ENCODE measurements at places on chromosomes 5 and 9.

DNA sequence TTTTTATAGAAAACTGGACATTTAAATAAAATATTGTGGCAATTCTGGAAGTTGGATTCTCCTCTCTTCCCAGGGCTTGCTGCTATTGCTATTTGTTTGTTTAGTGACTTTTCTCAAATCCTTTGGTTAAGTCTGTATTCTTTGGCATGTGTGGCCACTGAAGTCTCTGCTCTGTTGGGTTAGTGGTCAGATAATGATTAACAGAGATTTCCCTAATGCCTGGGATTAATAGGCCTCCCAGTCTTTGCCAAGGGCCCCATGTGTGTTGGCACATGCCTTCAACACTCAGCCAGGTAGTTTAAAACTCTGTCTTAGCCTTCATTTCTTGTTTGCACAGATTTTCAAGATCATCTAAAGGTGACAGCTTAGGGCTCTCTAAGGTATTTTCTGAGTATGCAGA lies 92.8 kb upstream of the EPB41L4A start:
- DNase-seq, result no peak

DNA sequence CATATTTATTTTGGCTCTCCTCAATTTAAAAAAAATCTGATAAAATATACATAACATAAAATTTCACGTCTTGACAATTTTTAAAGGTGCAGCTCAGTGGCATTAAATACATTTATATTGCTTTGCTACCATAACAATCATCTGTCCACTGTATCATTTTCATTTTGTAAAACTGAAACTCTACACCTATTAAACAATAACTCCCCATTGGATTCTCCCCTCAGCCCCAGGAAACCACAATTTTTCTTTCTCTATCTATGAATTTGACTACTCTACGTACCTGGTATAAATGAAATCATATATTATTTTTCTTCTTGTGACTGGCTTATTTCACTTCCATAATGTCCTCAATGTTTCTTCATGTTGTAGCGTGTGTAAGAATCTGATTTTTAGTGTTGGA lies 563.5 kb downstream of the PRR16 start:
- DNase-seq, result no peak

DNA sequence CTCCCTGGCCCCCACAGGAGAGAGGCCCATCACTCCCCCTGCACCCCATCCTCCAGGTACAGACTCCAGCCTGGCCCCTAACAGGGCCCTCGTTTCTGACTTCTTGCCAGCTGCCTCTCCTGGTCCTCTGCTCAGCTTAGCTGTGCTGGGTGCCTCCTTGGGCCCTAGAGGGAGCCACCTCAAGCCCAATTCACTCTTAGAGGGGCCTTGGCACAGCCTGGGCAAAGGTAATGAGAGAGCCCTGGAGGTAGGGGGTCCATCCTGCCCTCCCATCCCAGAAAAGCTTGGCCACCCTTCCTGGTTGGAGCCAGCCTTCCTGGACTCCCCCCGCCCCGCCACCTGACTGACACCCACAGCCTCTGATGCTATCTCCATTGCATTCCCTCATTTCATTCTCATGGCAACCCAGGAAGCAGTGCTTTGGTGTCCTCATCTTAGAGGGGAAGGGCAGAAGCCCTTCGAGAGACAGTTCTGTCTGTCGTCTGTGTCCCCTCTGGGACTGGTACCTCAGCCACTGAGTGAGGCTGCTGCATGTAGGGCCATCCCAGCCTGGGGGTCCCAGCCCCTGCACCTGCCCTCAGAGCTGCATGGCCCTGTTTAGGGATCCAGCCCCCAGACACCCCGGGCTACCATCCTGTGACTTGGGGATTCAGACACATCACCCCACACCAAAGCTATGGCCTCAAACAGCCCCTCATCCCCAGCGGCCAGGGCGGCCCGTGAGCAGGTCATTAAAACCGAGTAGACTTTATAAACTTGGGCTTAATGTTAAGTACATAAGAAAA lies 95.5 kb downstream of the BARX1 start:
- no peak for DNase-seq

DNA sequence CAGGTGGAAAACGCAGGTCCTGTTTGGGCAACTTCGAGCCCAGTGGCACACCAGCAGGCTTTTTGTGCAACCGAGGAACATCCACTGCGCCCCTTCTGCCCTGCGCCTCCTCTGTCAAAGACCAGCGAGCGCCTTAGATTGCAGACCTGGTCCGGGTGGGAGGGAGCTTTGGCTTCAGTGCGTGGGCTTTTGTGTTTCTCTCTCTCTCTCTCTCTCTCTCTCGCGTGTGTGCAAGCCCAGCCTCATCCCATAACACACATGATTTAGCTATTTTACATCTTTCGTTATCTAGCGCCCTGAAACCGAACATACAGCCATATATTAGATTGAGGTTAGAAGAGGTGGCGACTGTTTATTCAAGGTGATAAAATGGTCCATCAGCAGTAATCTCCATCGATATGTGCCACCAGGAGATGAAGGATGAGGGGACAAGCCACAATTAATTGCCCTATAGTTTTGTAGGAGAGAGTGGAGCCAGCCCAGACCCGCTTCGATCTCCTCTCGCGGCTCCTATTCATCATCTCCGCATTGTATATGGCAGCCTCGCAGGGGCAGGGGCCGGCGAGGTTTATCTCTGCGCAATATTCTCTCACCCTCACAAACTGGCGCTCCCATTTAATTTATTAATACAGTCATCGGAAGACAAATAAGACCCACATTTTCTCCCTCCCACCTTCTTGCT lies 5.3 kb downstream of the PRDM6 start:
- no peak for DNase-seq

Measured in T-helper 1 cell (primary cell).